SK-N-DZ (cell line): ENCODE measurements at places on chromosomes 7 and 10.

DNA sequence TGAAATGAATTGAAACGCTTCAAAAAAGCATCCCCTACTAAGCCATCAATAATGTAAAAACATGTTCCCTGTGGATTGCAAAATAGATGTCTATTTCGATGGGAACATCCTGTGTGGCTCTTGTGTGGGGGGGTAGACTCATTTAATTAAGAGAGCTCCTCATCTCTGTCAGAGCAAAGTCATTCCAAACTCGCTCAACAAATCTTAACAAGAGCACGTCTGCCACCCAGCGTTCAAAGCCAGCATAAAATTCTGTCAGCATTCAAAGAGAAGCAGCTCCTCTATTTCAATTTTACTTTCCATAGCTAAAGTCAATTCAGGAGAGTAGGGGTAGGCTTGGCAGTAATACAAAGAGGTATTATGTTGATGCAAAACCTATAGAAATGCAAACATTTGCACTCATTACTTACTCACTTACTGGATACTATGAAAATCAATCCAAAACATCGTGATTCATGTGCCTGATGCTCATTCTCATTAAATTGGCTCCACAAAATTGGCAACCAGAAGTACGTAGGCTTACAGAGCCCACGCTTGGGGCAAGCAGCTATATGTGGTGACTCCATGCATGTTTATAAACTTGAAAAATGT lies 114.9 kb downstream of the IPMK start:
- peak; percentile 71 for DNase-seq

- DNase-seq = no peak
Measured at GRCh38 chr7:52639126-52639525, 396.3 kb upstream of the POM121L12 start.

GRCh38 chr7:1361016-1361755 lies 98.1 kb downstream of the MICALL2 start:
- DNase-seq = no peak

GRCh38 chr10:47264797-47265281 lies 35.2 kb upstream of the GDF10 start:
- DNase-seq = no peak

DNA sequence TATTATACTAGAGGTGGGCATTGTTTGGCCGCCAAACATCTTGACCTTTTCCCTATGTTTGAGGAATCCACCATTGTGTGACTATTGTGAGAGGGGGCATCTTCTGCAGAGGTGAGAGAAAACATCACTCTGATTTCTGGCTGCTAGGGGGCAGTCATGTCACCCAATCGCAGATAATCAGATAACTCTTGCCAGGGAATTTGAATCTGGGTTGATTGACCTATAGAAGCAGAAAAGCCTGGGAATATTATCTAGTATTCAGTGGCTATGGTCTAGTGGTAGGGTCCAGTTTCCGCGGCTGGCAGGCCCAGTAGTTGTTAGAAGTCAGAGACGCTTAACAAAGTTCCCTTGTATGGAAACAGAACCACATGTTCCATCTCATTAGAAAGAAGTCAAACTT lies 808.5 kb downstream of the PHTF2 start:
- DNase-seq = no peak

GRCh38 chr10:18279173-18279572 lies 138.9 kb downstream of the CACNB2 start:
- no peak for DNase-seq

DNA sequence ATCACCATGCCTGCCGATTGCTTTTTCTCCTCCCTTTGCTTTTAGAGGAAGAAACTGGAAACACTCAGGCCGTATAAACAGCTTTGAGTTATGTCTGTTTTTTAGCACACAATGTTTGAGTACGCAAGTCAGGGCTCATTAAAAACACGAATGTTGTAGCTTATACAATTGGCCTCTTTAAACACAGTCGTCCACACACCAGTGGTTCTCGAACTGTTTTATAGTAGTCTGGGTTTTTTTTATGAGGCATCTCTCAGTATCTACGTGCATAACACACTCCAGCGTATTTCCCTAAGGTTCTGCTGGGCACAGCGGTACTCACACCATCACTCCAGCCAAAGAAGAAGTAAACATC lies 13.4 kb upstream of the CARD11 start:
- no peak for DNase-seq

GRCh38 chr7:1537535-1538412 lies 7.3 kb downstream of the MAFK start:
- peak; percentile 97 for DNase-seq

GRCh38 chr10:1712314-1712713 lies 25.0 kb downstream of the ADARB2 start:
- no peak for DNase-seq

DNA sequence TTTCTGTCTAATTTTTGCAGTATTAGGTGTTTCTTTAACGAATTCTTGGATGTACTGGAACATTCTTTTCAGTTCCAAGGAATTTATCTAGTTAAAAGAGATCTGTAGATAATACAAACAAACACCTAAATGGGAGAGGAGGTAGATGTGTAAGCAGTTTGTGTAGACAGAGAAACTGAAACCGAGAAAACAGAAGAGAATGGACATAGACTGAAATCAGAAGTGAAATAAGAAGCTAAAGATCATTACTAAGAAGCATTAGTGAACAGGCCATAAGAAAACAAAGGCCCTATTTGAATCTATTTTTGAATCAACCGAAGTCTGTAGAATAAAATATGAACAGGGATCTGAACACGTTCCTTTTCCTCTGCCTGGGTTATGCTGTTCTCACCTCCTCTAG lies 26.5 kb upstream of the TMEM229A start:
- DNase-seq = no peak

GRCh38 chr7:92835851-92836488 lies 403 bp downstream of the CDK6 start:
- peak; percentile 57 for DNase-seq
